ENCODE measurements at places on chromosomes 2 and 18. TPM values are rescaled to one million over a fixed set of nuclear protein-coding genes. Genes with fewer than 3 reads are reported as not detected.

Gene KIAA2012
- not detected for total RNA-seq

Gene TGFA
- 3.8 TPM for total RNA-seq

Gene DCC
- total RNA-seq = not detected

Gene TRIM54
- total RNA-seq = not detected

Gene NEU4
- 4.1 TPM for total RNA-seq

Gene GULP1
- not detected for total RNA-seq

Gene NT5C1B
- not detected for total RNA-seq

Gene SCYGR4
- not detected for total RNA-seq

Gene CDK15
- not detected for total RNA-seq

Gene PLCL1
- total RNA-seq = 24.9 TPM

Gene CPLX4
- total RNA-seq = not detected

Gene RPRD1A
- total RNA-seq = 14.9 TPM

Gene MERTK
- total RNA-seq = 0.12 TPM

Gene PLEK
- total RNA-seq = 34.8 TPM

Gene EGR4
- total RNA-seq = 0.52 TPM

Gene ERMN
- 11.6 TPM for total RNA-seq

Measured in T-helper 17 cell (primary cell).